ENCODE measurements at places on chromosomes 4 and X. TPM values are rescaled to one million over a fixed set of nuclear protein-coding genes. Genes with fewer than 3 reads are reported as not detected.

- peaks cover 3% of the 10 kb centered on the region for H3K4me1 ChIP-seq
- H3K4me3 ChIP-seq, result no peak overlapping the region
- no peaks in the 10 kb centered on the region for H3K36me3 ChIP-seq
- no peaks in the 10 kb centered on the region for H3K27me3 ChIP-seq
Measured at GRCh38 chrX:134868771-134869495, 121.9 kb upstream of the SMIM10 start.

Gene SLC49A3
- 9.1 TPM for total RNA-seq

Gene STATH
- total RNA-seq, result not detected

GRCh38 chr4:48752726-48753125 lies 27.4 kb downstream of the FRYL start:
- DNase-seq, result no peak
- H3K4me1 ChIP-seq, result no peaks in the 10 kb centered on the region
- no peak overlapping the region for H3K27ac ChIP-seq

GRCh38 chr4:8347660-8348059 lies 78.1 kb downstream of the HTRA3 start:
- H3K27ac ChIP-seq, result no peak overlapping the region
- no peaks in the 10 kb centered on the region for H3K4me1 ChIP-seq
- H3K36me3 ChIP-seq, result no peaks in the 10 kb centered on the region
- no peak overlapping the region for H3K4me3 ChIP-seq

- DNase-seq, result no peak
- no peaks in the 10 kb centered on the region for H3K27me3 ChIP-seq
- no peaks in the 10 kb centered on the region for H3K36me3 ChIP-seq
- no peak overlapping the region for H3K27ac ChIP-seq
- no peaks in the 10 kb centered on the region for H3K4me1 ChIP-seq
Measured at GRCh38 chr4:1255699-1256098, 6.8 kb upstream of the CTBP1 start.

GRCh38 chrX:27840881-27841280 lies 33.1 kb downstream of the MAGEB10 start:
- H3K4me1 ChIP-seq, result no peaks in the 10 kb centered on the region
- no peak for DNase-seq
- no peak overlapping the region for H3K4me3 ChIP-seq
- no peaks in the 10 kb centered on the region for H3K36me3 ChIP-seq

Gene RHOXF2B
- not detected for total RNA-seq

GRCh38 chrX:9269134-9269533 lies 195.7 kb upstream of the TBL1X start:
- H3K27me3 ChIP-seq, result no peaks in the 10 kb centered on the region
- H3K27ac ChIP-seq, result no peak overlapping the region
- no peak for DNase-seq
- H3K4me3 ChIP-seq, result no peak overlapping the region
- no peaks in the 10 kb centered on the region for H3K36me3 ChIP-seq
- H3K4me1 ChIP-seq, result peaks cover 10% of the 10 kb centered on the region

DNA sequence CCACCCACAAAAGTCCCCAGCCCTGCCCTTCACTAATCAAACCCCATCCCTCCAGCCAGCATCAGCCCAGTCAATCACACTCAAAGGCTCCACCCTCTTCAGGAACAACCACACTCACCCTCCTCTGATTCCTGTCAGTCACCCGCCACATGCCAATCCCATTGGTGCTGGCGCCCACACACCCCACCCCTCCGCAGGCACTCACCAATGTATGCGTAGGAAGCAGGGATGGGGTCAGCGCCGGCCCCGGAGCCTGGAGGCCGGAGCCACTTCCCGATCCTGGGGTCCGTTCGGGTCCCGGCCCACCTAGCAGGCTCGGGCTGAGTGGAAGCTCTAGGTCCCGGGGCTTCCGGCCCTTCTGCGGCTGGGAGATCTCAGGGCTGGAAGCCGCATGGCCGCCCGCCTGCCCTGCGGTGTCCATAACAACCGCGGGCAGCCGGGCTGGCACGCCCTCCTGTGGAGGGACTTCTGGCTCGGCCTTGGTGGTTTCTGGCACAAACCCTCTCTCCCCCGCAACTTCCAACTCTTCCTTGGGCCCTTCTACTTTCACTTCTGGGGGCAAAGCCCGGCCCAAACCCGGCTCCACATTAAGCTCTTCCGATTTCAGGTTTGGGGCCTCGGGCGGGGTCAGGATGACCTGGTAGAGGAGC lies 7.9 kb upstream of the CFP start:
- H3K27me3 ChIP-seq, result no peaks in the 10 kb centered on the region
- H3K4me3 ChIP-seq, result no peak overlapping the region
- H3K4me1 ChIP-seq, result no peaks in the 10 kb centered on the region

DNA sequence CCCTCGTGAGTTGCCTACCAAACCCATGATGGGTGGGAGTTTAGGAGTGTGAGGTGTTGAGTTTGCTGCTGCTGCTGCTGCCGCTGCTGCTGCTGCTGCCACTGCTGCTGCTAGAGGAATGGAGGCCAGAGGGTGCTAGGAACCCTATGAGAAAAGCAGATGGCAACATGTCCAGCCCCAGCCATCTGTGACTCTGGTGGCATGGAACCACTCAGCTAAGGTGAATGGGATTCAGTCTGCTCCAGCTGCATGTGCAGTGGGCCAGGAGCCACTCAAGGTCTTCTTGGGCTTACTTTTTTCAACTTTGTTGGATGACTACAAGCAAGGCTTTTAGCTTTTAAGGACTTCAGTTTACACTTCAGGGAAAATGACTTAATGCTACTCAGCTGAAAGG lies 103.8 kb downstream of the RTL5 start:
- no peak overlapping the region for H3K27ac ChIP-seq
- H3K36me3 ChIP-seq, result no peaks in the 10 kb centered on the region
- H3K4me3 ChIP-seq, result peak overlapping the region; percentile 68
- H3K4me1 ChIP-seq, result peaks cover 40% of the 10 kb centered on the region
- no peak for DNase-seq

DNA sequence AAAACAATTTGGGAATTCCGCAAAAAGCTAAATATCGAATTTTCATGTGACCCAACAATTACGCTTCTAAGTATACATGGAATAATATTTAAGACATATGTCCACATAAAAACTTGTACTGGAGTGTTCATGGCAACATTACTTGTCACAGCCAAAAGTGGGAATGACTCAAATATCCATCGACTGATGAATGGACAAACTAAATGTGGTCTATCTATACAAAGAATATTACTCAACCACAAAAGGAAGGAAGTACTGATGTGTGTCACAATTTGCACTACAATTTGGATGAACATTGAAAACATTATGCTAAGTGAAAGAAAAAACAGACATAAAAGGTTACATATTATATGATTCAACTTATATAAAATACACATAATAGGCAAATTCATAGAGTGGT lies 71.9 kb downstream of the AFF2 start:
- peaks cover 14% of the 10 kb centered on the region for H3K4me1 ChIP-seq
- no peak overlapping the region for H3K4me3 ChIP-seq
- peak; percentile 20 for DNase-seq
- no peaks in the 10 kb centered on the region for H3K27me3 ChIP-seq
- H3K27ac ChIP-seq, result no peak overlapping the region

GRCh38 chr4:88219099-88219498 lies 60.7 kb upstream of the ABCG2 start:
- no peak overlapping the region for H3K4me3 ChIP-seq
- 0 out of 2 replicates have a peak, but pooled peaks cover 4% of the 10 kb centered on the region for H3K27me3 ChIP-seq
- DNase-seq, result peak; percentile 76
- H3K27ac ChIP-seq, result no peak overlapping the region
- H3K4me1 ChIP-seq, result no peaks in the 10 kb centered on the region

- H3K4me3 ChIP-seq, result no peak overlapping the region
- no peaks in the 10 kb centered on the region for H3K27me3 ChIP-seq
- H3K36me3 ChIP-seq, result no peaks in the 10 kb centered on the region
- no peak for DNase-seq
- H3K4me1 ChIP-seq, result no peaks in the 10 kb centered on the region
Measured at GRCh38 chr4:162523171-162523570, 359.4 kb upstream of the FSTL5 start.

GRCh38 chr4:145587088-145587754 lies 32.0 kb upstream of the MMAA start:
- H3K4me3 ChIP-seq, result no peak overlapping the region
- H3K27me3 ChIP-seq, result no peaks in the 10 kb centered on the region
- H3K4me1 ChIP-seq, result no peaks in the 10 kb centered on the region
- no peak for DNase-seq
- H3K27ac ChIP-seq, result no peak overlapping the region

Gene ZNF182
- 1.6 TPM for total RNA-seq

DNA sequence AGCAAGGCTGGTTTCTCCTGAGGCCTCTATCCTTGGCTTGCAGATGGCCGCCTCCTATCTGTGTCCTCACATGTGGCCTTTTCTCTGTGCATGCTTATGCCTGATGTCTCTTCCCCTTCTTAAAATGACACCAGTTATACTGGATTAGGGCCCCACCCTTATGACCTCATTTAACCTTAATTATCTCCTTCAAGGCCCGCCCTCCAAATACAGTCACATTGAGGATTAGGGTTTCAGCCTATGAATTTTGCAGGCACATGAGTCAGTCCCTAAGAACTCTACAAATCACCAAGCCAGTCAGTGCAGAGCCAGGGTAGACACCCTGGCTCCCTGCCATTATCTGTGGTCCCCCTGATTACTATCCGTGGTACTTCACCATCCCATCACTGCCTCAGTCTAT lies 51.6 kb downstream of the MAML3 start:
- H3K36me3 ChIP-seq, result no peaks in the 10 kb centered on the region
- H3K4me3 ChIP-seq, result no peak overlapping the region
- DNase-seq, result peak; percentile 45
- peak overlapping the region; percentile 80 for H3K27ac ChIP-seq
- peaks cover 36% of the 10 kb centered on the region for H3K4me1 ChIP-seq

GRCh38 chr4:122588453-122589238 lies 32.2 kb downstream of the IL21 start:
- H3K27me3 ChIP-seq, result no peaks in the 10 kb centered on the region
- H3K4me3 ChIP-seq, result no peak overlapping the region
- H3K4me1 ChIP-seq, result peaks cover 21% of the 10 kb centered on the region
- peak; percentile 32 for DNase-seq
- no peak overlapping the region for H3K27ac ChIP-seq
- no peaks in the 10 kb centered on the region for H3K36me3 ChIP-seq

GRCh38 chrX:139831675-139832456 lies 101.0 kb downstream of the ATP11C start:
- no peaks in the 10 kb centered on the region for H3K36me3 ChIP-seq
- no peak overlapping the region for H3K4me3 ChIP-seq

Gene MAGEB2
- not detected for total RNA-seq

GRCh38 chrX:148865277-148866210 lies 365.1 kb downstream of the AFF2 start:
- no peak overlapping the region for H3K4me3 ChIP-seq
- peaks cover 3% of the 10 kb centered on the region for H3K4me1 ChIP-seq
- H3K27me3 ChIP-seq, result no peaks in the 10 kb centered on the region
- no peak for DNase-seq
- no peaks in the 10 kb centered on the region for H3K36me3 ChIP-seq

- peak; percentile 7 for DNase-seq
- no peaks in the 10 kb centered on the region for H3K4me1 ChIP-seq
- no peaks in the 10 kb centered on the region for H3K27me3 ChIP-seq
Measured at GRCh38 chr4:117400039-117400835, 314.9 kb upstream of the TRAM1L1 start.

DNA sequence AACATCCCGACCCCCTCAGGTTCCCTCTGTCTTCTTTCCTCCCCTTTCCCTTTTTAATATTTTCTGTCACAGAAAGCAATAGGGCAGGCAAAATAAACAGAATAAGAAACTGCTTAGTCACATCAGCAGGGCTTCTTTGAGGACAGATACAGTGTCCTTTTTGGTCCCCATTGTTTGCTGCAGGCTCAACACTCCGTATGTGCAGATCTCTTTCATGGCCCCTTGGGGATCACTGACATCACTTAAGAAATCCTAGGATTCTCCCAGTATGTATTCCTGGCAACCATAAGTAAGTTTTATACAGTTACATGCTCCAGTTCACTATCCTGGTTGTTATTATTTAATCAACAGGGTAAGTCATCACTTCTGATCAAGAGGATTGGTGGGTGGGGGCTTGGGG lies 448.0 kb downstream of the NKX6-1 start:
- H3K27me3 ChIP-seq, result 0 out of 2 replicates have a peak, but pooled peaks cover 6% of the 10 kb centered on the region
- H3K27ac ChIP-seq, result no peak overlapping the region
- H3K36me3 ChIP-seq, result no peaks in the 10 kb centered on the region
- no peak for DNase-seq
- no peak overlapping the region for H3K4me3 ChIP-seq

Gene TMEM35A
- 0.76 TPM for total RNA-seq

Gene HTN3
- total RNA-seq, result not detected

Gene BCLAF3
- 4.8 TPM for total RNA-seq

DNA sequence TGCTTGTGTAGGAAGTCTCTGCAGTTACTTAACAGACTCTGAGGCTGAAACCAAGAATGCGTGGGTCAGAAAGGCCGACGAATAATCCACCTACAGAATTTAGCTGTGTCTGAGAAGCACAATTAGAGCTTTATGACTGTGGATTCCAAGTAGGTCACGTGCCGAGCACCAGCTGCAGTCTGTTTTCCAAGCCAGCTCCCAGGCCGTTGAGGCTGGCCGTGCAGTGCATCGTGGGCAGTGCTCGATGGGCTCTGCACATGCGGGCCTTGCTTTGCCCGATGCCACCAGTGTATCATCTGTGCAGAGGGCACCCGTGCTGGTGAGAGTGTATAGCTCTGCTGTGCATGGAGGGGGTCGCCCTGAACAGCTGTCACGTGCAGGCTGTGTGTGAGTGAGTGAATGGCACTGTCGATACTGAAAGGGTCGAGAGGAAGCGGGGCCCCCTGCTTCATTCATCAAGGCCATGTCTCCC lies 67.5 kb upstream of the CLDN34 start:
- H3K4me1 ChIP-seq, result peaks cover 42% of the 10 kb centered on the region
- peak overlapping the region; percentile 48 for H3K27ac ChIP-seq
- DNase-seq, result peak; percentile 74
- H3K36me3 ChIP-seq, result no peaks in the 10 kb centered on the region

GRCh38 chr4:14117575-14118238 lies 490.2 kb upstream of the BOD1L1 start:
- no peaks in the 10 kb centered on the region for H3K4me1 ChIP-seq
- DNase-seq, result no peak
- no peaks in the 10 kb centered on the region for H3K27me3 ChIP-seq
- no peak overlapping the region for H3K27ac ChIP-seq

GRCh38 chr4:137203601-137204000 lies 328.7 kb downstream of the PCDH18 start:
- H3K36me3 ChIP-seq, result no peaks in the 10 kb centered on the region
- H3K4me3 ChIP-seq, result no peak overlapping the region
- H3K4me1 ChIP-seq, result peaks cover 9% of the 10 kb centered on the region
- H3K27me3 ChIP-seq, result no peaks in the 10 kb centered on the region

DNA sequence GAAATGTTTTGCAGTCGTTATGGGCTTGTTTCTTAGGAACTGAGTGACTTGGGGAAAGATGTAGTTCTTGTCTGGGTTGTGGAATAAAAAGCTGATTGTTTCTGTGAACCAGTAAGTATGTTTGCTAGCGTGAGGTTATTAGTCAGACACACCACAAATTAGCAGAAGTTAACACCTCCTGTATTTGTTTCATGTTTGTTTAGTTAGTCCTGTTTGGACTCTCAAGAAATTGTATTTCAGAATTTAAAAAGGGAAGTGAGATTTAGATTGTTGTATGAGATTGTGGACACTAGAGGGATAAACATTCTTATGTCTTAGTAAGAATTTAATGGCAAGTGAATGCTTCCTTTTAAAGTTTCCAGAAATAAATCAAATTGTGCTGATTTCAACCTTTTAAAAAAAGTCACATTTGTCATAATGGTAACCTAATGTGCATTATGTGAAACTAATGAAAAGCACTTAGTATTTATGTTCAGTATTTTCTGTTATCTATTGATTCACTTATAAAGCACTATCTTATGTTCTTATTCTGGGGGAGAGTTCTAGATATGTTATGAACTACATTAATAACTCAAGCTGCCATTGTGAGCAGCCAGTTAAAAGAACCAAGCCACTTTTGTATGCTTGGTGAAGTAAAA lies 25.6 kb downstream of the ATP10D start:
- H3K4me3 ChIP-seq, result no peak overlapping the region
- no peaks in the 10 kb centered on the region for H3K27me3 ChIP-seq
- H3K4me1 ChIP-seq, result peaks cover 18% of the 10 kb centered on the region
- DNase-seq, result peak; percentile 60

All from GM23248 (cell line).